Mesothelial cell of epicardium (in vitro differentiated cells): ENCODE measurements at places on chromosomes 4 and X. TPM values are rescaled to one million over a fixed set of nuclear protein-coding genes. Genes with fewer than 3 reads are reported as not detected.

Gene AFP
- 0.25 to 4.3 TPM (median 0.31 TPM) in 3 replicates for total RNA-seq

Gene NR0B1
- total RNA-seq: 1.2 to 1.8 TPM (median 1.3 TPM) in 3 replicates

DNA sequence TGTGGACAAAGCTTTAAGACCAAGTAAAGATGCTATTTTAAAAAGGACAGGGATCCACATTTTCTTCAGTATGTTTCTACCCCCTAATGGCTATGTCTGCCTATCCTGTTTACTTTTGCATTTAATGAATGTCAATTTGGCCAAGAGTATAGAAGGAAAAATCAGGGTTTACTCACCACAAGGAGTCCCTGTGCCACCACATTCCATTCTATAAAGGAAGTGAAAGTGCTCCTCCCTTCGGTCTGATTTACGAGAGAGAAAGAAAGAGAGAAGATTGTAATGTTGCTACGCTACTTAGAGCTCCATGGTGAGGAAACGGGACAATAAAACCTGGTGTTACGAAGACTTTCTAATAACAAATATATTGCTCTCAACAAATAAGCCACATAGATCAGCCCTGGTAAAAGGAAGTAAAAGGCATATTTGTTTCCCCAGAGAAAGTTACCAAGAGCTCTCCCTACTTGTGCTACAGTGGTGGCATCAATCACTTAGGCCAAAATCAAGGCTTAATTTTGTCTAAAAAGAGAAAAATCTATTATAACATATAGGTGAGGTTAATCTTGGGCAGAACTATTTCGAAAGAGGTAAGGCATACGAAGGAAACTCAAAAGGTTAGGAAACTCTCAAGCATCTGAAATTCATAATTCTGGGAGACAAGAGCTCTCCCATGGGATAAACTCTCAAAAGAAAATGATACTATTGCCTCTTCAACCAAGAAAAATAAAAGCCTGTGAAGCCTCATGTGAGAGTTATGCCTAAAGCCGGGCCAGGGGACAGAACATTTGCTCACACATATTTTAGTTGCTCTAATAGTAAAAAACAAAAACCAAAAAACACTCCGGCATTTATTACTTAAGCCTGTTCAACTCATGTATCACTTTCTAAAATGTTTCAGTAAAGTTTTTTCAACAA is 29.5 kb downstream of the TAPT1 start:
- H3K4me1 ChIP-seq: peaks cover 32% of the 10 kb centered on the region
- no peaks in the 10 kb centered on the region for H3K27me3 ChIP-seq
- peak overlapping the region; percentile 43 for H3K27ac ChIP-seq
- no peaks in the 10 kb centered on the region for H3K36me3 ChIP-seq
- DNase-seq: no peak
- H3K4me3 ChIP-seq: peak overlapping the region; percentile 4

DNA sequence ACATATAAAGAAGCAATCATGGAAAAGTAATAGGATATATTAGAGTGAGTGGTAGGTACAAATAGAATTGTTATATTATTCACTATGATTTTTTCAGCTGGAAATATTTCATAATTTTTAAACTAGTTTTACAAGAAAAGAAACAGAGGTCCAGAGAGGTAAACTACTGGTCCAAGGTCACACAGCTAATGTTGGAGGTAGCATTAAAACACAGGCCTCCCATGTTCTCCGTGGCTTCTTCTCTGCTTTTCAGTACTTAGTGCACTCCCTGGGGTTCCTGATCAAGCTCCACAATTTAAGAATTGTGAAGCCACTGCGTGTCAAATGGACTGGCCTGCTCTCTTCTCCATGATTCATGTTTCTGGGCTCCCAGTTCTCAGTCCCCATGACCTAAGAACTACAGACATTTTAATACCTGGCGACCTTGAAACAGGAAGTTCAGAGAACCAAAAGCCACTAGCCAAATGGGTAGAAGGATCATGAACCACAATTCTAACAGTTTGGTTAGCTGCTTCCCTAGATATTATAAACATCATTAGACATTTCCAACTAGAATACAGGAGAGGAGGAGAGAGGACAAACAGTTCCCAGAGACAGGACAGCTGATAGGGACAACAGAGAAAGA is 172.0 kb upstream of the KLF3 start:
- no peak for DNase-seq
- no peak overlapping the region for H3K27ac ChIP-seq
- no peaks in the 10 kb centered on the region for H3K27me3 ChIP-seq
- H3K36me3 ChIP-seq: no peaks in the 10 kb centered on the region
- H3K4me1 ChIP-seq: peaks cover 16% of the 10 kb centered on the region
- no peak overlapping the region for H3K4me3 ChIP-seq

GRCh38 chrX:109880629-109881028 is 122.3 kb upstream of the TMEM164 start:
- H3K27ac ChIP-seq: no peak overlapping the region
- H3K4me3 ChIP-seq: no peak overlapping the region
- DNase-seq: no peak
- H3K36me3 ChIP-seq: no peaks in the 10 kb centered on the region
- peaks cover 15% of the 10 kb centered on the region for H3K27me3 ChIP-seq
- no peaks in the 10 kb centered on the region for H3K4me1 ChIP-seq

DNA sequence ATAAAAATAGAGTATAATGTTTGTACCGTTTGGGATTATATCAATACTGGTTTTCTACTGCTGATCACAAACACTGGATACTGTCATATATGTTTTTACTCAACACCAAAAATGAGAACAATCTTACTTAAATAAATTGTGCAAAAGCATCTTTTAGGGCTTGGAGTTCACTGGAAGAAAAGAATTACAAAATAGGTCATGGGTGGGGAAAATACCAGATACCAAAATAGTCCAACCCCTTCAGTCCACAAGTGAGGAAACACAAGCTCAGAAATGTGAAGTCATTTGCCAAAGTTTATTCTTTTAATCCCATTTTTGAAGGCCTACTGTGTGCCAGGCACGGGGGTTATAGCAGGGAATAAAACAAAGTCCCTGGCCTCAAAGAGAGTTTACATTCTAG is 64.4 kb downstream of the ADGRG2 start:
- H3K4me3 ChIP-seq: no peak overlapping the region
- H3K27me3 ChIP-seq: no peaks in the 10 kb centered on the region
- H3K36me3 ChIP-seq: no peaks in the 10 kb centered on the region
- H3K4me1 ChIP-seq: peaks cover 2% of the 10 kb centered on the region

GRCh38 chrX:2723286-2723879 is 28.5 kb upstream of the XG start:
- no peak overlapping the region for H3K27ac ChIP-seq
- no peak for DNase-seq
- no peaks in the 10 kb centered on the region for H3K4me1 ChIP-seq
- H3K27me3 ChIP-seq: no peaks in the 10 kb centered on the region
- peaks cover 65% of the 10 kb centered on the region for H3K36me3 ChIP-seq

DNA sequence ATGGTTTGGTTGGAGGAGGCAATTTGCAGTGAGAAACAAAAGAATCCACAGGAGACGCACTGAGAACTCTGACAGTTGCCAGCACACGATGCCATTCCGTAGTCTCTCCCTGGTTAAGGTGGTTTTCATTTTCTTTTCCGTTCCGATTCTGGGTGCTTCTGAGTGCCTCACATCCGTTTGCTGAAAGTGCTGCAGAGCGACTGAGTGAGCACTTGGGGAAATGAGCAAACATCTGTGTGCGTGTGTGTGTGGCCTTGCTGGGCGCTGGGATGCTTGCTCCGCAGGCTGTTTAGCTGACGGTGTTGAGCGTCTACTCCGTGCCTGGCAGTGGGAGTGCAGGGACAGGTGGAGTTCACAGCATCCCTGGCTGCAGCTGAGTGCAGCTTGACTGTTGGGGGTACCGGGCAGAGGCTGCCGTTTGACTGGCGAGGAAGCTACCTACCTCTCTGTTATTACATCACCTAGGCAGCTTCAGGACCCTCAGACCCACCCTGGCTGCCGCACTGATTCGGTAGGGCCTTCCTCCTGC is 49.3 kb downstream of the SORCS2 start:
- no peaks in the 10 kb centered on the region for H3K36me3 ChIP-seq
- peaks cover 15% of the 10 kb centered on the region for H3K4me1 ChIP-seq
- H3K27ac ChIP-seq: no peak overlapping the region
- no peaks in the 10 kb centered on the region for H3K27me3 ChIP-seq

DNA sequence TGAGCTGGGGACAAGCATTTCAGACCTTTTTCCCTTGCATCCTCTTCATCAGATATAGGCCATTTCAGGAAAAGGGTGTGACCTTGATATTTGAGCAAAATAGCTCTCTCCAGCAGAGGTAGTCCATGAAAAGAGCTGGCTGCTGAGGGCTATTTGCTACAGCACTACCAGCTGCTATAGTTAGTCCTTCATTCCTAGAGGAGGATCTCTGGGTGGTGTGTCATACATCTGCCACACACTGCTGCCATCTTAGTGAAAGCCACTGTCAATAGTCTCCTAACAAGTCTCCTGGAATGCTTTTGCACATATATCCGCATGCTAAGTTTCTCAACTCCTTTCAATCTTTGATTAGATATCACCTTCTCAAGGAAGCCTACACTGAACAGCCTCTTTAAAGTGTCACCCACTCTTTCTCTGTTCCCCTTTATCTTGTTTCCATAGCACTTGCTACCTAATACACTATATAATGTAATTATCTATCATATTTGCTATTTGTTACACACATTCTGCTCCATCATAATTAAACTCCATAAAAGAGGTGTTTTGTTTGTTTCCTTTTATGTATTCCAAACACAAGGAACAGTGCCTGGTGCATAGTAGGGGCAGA is 131.9 kb downstream of the TBC1D19 start:
- no peak overlapping the region for H3K4me3 ChIP-seq
- no peak for DNase-seq
- H3K27ac ChIP-seq: no peak overlapping the region
- no peaks in the 10 kb centered on the region for H3K27me3 ChIP-seq

GRCh38 chr4:114273238-114273637 is 293.8 kb upstream of the ARSJ start:
- H3K36me3 ChIP-seq: peaks cover 3% of the 10 kb centered on the region
- no peak overlapping the region for H3K27ac ChIP-seq
- DNase-seq: no peak
- H3K27me3 ChIP-seq: no peaks in the 10 kb centered on the region
- no peak overlapping the region for H3K4me3 ChIP-seq
- peaks cover 8% of the 10 kb centered on the region for H3K4me1 ChIP-seq
